ENCODE measurements at places on chromosomes 3 and 15. TPM values are rescaled to one million over a fixed set of nuclear protein-coding genes. Genes with fewer than 3 reads are reported as not detected.

DNA sequence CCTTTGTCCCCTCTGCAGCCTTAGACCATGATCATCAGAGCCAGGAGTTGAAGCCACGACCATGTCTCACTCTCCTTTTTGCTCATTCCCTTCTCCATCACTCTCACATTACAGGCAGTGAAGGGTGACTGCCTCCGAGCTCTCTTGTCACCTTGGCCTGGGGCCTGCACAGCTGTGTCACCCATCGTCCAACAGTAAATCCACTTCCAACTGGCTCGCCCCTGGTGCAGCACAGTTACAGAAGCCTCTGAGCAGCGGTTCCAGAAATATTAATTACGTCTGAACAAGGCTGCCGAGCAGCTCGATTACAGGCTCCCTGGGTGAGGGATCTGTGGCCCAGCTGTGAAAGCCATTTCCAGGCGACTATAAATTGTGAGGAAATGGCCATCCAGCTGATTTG, 528.2 kb downstream of the NR2F2 start:
- no peak for DNase-seq

GRCh38 chr15:76327191-76328105, 9.1 kb upstream of the ISL2 start:
- no peak for DNase-seq

GRCh38 chr15:32649342-32649741, 7.8 kb downstream of the SCG5 start:
- DNase-seq, result no peak

- no peak for DNase-seq
Measured at GRCh38 chr15:63858881-63859280, 25.1 kb upstream of the HERC1 start.

DNA sequence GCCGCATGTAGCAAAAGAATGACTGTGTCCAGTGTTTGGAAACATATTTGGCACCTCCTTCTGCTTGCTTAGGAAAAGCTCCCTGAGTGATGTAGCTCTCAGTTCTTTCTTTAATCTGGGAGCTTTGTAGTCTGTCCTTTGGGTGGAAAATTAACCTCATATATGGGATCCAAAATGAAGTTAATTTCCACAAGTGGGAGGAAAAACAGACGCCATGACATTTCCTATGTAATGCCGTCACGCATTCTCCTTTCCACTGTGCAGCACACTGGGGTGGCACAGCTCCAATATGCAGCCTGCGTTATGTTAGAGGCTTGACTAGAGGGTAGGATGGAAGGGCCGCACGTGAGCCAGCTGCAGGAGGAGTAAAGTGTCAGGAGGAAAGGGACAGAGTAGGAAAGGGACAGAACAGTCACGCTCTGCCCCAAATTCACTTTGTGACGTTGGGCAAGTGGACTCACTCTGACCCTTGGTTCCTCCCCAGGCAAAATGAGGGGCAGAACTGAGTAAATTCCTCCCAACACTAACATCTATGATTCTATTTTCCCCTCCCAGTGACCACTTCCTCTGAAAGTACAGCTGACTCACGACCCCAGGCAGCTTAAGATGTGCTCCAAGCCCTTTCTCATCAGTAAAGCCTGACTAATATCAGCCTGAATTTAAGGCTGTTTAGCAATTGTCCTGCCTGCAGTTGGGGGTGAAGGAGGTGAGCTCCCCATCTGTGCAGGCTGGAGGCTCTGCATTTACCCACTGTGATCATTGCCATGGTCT, 176.5 kb upstream of the PFN2 start:
- no peak for DNase-seq

- DNase-seq, result no peak
Measured at GRCh38 chr15:101010781-101011180, 91.6 kb downstream of the LRRK1 start.

GRCh38 chr15:77497110-77497737, 76.5 kb downstream of the HMG20A start:
- DNase-seq, result no peak

DNA sequence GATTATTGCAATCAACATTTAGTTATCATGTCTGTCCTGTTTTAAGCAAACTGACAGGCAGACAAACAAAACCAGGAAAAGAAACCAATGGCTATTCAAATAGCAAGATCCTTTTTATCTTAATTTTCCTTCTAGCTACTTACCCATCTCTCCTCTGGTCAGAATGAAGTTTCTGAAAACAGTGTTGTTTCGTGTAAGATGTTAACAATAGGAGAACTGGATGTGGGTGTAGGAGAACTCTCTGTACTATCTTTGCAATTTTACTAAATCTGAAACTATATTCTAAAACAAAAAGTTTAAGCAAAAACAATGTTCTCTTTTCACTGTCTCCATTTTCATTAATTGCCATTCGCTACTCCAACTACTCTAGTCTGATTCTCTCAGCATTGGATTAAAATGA, 726.4 kb downstream of the ZNF385D start:
- no peak for DNase-seq

GRCh38 chr3:151439652-151440125, 21.2 kb downstream of the IGSF10 start:
- peak; percentile 93 for DNase-seq

- no peak for DNase-seq
Measured at GRCh38 chr3:72907131-72907711, 19.4 kb downstream of the GXYLT2 start.

DNA sequence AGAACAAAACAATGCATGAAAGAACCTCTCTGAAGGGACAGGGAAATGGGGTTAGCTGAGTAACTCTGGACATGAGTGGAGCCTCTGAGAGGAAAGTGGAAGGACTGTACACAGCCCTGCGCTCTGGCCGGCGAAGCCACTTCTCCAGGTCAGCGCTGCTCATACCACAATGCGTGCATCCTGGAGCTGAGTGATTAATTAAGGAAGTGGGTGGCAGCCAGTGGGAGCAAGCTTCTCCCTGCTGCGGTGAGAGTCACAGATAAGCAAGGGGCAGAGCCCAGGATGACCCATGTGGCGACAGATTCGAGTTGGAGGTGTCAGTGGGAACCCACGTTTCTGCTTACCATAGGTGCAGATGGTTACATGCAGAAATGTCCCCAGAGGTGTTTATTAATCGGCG, 48.0 kb downstream of the KLF15 start:
- DNase-seq, result no peak

- DNase-seq, result no peak
Measured at GRCh38 chr3:135084405-135084804, 289.3 kb downstream of the EPHB1 start.

DNA sequence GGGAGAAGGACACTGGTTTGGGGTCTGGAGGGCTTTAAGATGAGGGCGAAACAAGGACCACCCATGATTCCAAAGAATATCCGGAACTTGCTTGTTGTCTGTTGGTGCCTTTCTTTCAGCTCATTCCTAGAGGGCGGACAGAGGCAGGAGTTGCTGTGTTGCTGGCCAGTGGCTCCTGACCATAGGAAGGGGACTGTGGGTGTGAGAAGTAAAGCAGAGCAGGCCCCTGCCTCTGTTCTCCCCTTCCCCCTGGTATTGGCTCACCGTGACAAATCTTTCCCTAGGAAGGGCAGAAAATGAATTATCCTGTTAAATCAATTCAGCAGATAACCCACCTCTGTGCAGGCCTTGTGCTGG, 89.1 kb downstream of the LIPC start:
- DNase-seq, result no peak

- no peak for DNase-seq
Measured at GRCh38 chr3:170606675-170607074, 20.8 kb upstream of the SLC7A14 start.

- no peak for DNase-seq
Measured at GRCh38 chr3:189297932-189298331, 126.2 kb downstream of the TPRG1 start.

- no peak for DNase-seq
Measured at GRCh38 chr3:153171918-153172317, 9.9 kb downstream of the RAP2B start.

GRCh38 chr3:12288182-12289129, at the start of gene PPARG:
Gene PPARG, plus strand, starts transcription at chr3:12289070. Its CDS starts 90,642 bp downstream, at chr3:12379712.
- no peak for DNase-seq

DNA sequence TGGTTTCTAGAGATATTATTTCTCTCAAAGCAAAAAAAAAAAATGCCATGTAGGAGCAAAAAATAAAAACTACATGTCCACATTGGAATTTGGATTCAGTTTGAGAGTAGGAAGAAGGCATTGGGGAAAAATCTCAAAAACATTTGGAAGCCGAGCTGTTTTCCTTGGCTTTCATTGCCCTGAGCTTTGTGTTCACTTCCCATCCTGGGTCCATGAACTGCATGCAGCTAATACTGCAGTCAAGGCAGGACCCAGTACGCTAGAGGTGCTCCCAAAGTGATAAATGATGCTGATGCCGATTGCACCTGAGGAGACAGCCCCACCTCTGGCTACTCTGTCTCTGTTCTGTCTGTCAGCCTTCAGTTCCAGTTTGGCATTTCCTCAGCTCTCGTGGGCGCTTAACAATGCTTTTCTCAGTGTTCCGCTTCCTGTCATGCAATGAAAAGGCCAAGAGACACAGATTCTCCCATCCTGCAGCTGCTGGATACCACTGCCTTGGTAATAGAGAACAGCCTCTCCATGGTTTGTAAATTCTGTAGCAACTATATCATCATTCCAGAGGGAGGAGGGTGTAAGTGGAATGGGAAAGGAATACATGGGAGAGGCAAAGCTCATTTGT, 181.8 kb downstream of the RYR3 start:
- DNase-seq, result no peak

- DNase-seq, result no peak
Measured at GRCh38 chr3:16866571-16866970, 18.2 kb upstream of the PLCL2 start.

Gene FSD2
- total RNA-seq, result 0.67 TPM

Gene STRIT1
- total RNA-seq, result not detected

Gene CASR
- total RNA-seq, result not detected

Gene XCR1
- not detected for total RNA-seq

Gene AAGAB
- 30.6 TPM for total RNA-seq

Data from Karpas-422 (cell line).